A549 treated with Mapracorat at 1 μM for 4 hours (cell line): ENCODE measurements at places on chromosomes 12 and 14. TPM values are rescaled to one million over a fixed set of nuclear protein-coding genes. Genes with fewer than 3 reads are reported as not detected.

The OAS2 gene
- 0.12 to 0.41 TPM (median 0.13 TPM) in 5 replicates for total RNA-seq

The PRIMA1 gene
- 0.28 to 0.47 TPM (median 0.32 TPM) in 5 replicates for total RNA-seq

The TPPP2 gene
- total RNA-seq = not detected in 5 replicates

The GNB3 gene
- total RNA-seq = 1.2 to 2.3 TPM (median 1.9 TPM) in 5 replicates

The PCED1B gene
- total RNA-seq = 18.0 to 24.5 TPM (median 22.6 TPM) in 5 replicates

The BRMS1L gene
- total RNA-seq = 10.3 to 13.7 TPM (median 11.9 TPM) in 5 replicates

The NRXN3 gene
- 0.52 to 1.1 TPM (median 0.79 TPM) in 5 replicates for total RNA-seq

The STX2 gene
- 20.0 to 27.6 TPM (median 26.0 TPM) in 5 replicates for total RNA-seq

The CBLN3 gene
- total RNA-seq = 0.77 to 1.2 TPM (median 1.1 TPM) in 5 replicates

The PPFIA2 gene
- total RNA-seq = not detected in 5 replicates

The CEP170B gene
- total RNA-seq = 16.6 to 29.4 TPM (median 25.2 TPM) in 5 replicates

The RNU4-1 gene
- total RNA-seq = not detected in 5 replicates

The FGF23 gene
- not detected in 5 replicates for total RNA-seq

The BICDL1 gene
- 3.2 to 4.9 TPM (median 3.8 TPM) in 5 replicates for total RNA-seq

The TDG gene
- 22.4 to 29.9 TPM (median 27.1 TPM) in 5 replicates for total RNA-seq

The MUCL1 gene
- not detected in 5 replicates for total RNA-seq

The G2E3 gene
- 11.8 to 18.5 TPM (median 17.3 TPM) in 5 replicates for total RNA-seq

The ADGRD1 gene
- 0.28 to 0.45 TPM (median 0.38 TPM) in 5 replicates for total RNA-seq

The TULP3 gene
- 16.8 to 19.9 TPM (median 18.9 TPM) in 5 replicates for total RNA-seq
